Stimulated activated CD8-positive, alpha-beta memory T cell treated with anti-CD3 and anti-CD28 coated beads, Interleukin-15, amount 100 ng/mL, for 48 hours (primary cell): ENCODE measurements at places on chromosomes 1 and 21.

- no peak for DNase-seq
Observed at GRCh38 chr1:212470059-212470458, 37.3 kb downstream of the NENF start.

DNA sequence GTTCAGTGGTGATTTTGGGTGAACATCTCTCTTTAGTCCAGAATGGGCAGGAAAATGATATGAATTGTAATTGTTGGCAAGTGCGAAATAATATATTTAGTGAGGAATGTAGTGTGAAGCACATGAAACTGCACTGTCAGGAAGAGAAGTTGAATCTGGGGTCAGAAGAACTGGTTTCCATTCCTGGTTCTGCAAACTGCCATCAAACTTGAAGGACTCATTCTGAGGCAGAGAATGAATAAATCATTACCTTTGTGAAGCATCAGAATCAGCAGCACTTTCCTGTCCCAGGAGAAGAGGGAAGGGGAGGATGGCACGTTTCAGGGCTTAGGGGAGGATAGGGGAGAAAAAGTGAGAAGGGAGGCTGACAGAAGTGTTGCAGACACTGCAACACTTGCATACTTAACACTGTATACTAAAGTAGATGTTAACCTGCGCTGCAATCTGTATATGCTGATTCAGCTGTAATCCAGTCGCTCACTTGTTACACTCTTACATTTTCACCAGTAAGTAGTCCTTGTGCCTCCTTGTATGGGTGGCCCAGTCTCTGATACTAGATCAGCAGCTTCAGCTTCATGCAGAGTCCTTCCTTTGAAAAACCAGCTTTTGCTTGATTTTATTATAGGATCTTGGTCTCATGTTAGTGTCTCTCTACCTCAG is 10.5 kb upstream of the RPTN start:
- no peak for DNase-seq

DNA sequence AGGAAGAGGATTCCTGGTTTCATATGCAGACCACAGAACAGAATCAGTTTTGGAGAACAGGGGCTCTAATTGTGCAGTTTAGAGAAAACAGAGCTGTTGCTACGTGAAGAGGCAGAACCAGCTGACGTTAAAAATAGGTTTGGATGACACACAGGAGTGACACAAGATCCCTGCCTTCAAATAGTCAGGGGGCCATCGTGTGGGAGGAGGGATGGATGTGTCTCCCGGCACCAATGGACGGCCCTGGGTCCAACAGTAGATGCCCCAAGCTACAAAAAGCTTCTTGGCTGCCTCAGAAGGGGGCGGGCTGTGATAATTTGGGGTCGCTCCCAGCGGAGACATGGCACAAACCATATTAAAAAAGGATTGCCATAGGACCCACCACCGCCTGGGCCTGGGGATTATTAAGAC is 87.8 kb downstream of the MRPL37 start:
- no peak for DNase-seq

DNA sequence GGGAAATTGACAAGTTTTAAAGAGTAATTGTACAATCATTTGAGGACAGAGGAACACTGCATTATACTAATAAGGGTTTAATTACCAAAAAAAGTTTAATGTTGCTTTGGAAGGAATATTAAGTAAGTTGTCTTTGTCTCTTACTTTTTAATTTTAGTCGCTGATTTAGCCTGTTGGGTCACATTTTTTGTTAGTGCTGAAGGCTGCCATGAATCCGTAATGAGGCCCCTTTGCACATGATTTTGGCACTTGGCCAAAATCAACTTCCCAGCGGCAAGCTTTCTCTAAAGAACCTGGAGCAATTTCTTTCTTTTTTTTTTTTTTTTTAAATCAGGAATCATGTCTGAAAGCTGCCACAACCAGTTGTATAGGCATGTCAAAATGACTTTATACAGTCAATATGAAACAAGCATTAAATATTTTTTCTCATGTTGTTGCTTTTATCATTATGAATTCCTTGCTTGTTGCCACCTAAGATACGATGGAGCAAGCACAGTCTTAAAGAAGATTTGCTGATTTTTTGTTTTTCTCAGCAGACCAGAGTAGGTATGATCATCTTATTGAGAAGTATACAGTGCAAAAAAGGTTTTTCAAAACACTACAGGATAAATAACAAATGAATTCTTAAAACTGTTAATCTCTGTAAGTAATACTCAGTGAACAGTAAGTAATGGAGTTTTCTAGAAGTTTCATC is 690.4 kb downstream of the USP25 start:
- no peak for DNase-seq

- no peak for DNase-seq
Observed at GRCh38 chr1:2561898-2562895, 6.0 kb downstream of the TNFRSF14 start.

- DNase-seq, result no peak
Observed at GRCh38 chr1:21254335-21254951, 35.8 kb downstream of the ECE1 start.

DNA sequence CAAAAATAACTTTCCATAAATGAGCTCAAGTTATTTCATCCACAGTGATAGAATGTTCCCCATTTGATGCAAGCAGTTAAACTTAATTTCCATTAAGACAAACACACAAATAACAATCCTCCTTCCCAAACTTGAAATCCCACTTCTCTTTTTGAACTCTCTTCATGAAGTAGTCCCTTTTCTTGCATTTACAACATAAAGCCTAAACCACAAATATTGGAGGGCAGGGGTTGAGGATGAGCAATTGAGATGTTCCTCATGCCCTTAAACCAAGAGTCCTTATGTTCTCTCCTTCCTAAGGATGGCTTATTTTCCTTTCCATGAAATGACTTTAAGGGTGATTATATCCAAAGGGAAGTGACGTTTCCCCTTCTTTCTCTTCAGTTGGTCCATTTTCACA is 228.8 kb downstream of the DISC1 start:
- DNase-seq, result no peak

- no peak for DNase-seq
Observed at GRCh38 chr1:7644961-7645750, 125.9 kb upstream of the VAMP3 start.

DNA sequence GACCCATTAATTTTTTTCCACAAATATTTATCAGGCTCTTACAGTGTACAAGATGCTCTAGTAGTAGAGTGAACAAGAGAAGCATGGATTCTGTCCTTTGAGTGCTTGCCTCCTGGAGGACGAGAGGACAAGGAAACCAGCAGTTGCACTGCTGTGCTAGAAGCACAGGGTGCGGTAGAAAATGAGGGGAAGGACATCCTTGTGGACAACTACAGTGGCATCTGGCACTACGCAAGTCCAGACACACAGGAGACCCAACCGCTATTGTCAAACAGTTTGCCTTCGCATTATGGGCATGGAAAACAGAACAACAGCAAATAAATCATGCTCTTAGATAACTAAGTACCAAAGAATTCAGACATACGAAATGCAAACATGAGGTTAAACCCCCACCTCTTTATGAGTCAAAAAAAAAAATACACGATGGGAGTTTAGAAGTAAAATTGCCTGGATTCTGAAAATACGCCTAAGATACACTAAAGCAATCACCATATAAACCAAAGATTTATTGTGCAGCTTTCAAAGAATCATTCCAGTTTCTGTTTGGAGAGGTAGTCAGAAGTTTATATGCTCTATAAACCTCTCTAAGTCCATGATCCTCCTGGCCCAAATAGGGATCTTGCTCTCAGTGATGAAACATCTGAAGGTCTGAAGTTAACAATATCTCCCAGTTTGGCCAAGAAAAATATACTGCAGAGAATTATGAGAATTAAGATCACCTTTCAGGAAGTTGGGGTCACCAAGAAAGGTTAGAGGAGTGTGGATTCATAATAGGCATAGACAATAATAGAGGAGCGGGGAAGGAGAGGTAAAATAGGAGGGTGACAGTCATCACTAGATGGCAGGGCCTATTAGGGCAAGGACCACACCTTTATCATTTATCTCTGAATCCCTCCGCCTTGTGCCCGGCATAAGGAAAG is 307.8 kb downstream of the NFIA start:
- DNase-seq, result no peak

DNA sequence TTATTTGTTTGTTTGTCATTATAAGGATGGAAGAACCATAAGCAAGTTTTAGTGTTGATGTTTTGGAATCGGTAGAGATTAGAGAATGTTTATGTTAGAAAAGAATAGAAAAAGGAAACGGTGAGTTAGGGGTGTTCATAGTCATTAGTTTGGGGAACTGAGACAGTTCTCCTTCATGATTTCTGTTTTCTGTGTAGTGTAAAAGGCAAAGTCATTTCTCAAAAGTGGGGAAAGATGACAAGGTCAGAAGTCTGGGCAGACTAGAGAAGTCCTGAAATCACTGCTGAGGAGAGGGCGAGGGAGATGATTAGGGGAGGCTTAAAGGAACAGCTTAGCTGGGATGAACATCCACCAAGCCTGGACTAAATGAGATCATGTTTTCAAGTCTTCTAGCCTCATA is 498.9 kb downstream of the TTLL7 start:
- DNase-seq, result no peak

- DNase-seq, result no peak
Observed at GRCh38 chr1:197763307-197763706, 12.0 kb downstream of the DENND1B start.

DNA sequence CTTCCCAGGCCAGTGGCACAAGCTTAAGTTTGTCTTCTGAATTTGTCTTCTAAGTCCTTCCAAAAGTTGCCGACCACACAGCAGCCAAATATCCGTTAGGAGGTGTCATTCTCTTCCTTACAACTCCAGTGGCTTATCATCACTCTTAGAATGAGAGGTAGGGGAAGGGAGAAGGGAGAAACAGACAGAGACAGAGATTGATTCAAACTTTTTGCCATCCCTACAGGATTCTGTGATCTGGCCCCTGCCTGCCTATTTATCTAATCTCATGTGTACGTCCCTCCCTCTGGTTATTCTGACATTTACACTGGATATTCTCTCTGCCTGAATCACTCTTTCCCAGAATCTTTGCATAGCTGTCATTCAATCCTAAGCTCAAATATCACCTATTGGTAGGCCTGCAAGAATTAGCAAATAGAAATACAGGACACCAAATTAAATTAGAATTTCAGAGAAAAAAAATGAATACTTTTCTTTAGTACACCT is 488 bp upstream of the GNL2 start:
- DNase-seq, result no peak

DNA sequence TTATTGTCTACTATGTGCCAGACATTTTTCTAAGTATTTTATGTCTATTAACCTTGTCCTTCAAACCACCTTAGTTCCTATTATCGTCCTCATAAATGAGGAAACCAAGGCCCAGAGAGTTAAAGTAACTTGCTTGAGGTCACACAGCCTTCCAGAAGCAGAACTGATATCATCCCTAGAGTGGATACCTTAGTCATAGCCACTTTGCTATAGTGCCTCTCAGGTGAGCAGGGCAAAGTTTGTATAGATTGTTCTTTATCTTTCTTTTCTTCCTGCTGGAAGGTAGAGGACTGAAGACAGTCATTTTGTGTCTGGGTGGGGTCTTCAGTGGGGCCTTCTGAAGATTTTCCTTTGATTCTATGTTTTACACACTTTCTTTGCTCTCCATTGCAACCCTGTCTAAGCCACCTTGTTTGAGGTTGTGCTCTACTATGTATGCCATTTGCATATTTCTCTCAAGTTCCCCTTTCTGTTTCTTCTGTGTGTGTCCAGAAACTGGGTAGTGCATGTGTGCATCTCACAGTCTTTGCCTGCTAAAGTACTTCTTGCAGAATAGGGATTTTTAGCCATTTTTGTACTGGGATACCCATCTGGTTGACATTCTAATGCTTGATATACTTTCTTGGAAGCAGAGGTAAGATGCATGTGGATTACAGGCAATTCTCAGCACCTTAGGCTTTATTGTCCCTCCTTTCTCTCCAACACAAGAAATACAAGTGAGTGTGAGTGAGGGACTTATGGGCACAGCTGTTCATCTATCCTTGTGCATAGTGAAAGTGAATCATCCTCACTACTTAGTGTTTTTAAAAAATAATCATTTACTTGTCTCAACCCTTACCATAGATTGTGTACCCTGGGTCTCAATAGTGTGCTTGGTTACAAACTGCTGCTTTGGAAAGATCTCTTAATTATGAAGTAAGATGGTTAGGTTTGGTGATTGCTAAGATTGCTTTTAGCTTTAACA is 207.6 kb upstream of the HMCN1 start:
- no peak for DNase-seq

DNA sequence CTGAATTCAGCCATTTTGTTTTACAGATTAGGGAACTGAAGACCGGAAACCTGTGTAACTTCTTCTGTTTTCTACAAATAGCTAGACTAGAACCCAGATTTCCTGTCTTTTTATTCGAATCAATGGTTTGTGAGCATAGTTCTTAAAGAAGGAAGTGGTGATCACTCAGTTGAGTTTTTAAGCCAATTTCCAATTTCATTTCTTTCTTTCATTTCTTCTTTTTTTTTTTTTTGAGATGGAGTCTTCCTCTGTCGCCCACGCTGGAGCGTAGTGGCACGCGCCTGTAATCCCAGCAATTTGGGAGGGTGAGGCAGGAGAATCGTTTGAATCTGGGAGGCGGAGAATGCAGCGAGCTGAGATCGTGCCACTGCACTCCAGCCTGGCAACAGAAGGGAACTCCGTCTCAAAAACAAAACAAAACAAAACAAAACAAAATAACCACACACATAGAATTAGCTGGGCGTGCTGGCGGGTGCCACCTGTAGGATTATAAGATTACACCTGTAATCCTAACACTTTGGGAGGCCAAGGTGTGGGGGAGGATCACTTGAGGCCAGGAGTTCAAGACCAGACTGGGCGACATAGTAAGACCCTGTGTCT is 3.0 kb upstream of the MDM4 start:
- no peak for DNase-seq

- DNase-seq, result no peak
Observed at GRCh38 chr1:43238085-43238484, 31.7 kb upstream of the TMEM125 start.

GRCh38 chr1:167452483-167452882 is 65.8 kb downstream of the CD247 start:
- DNase-seq, result no peak

- DNase-seq, result no peak
Observed at GRCh38 chr1:44263568-44264450, 50.5 kb downstream of the DMAP1 start.

GRCh38 chr21:20645344-20645743 is 352.9 kb upstream of the NCAM2 start:
- no peak for DNase-seq

DNA sequence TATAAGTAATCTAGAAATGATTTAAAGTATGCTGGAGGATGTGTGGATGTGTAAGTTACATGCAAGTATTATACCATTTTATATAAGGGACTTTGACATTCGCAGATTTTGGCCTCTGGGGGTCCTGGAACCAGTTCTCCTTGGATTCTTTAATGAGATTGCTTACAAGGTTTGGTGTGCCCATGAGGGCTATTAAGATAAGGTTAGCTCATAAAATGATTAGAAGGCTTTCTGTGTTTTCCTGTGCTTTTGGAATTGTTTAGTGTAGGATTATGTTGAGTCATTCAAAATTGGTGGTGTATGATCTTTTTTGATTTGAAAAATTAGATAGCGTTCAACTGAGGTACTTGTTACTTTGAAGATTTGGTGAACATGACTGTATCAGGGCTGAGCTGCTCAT is 5.6 kb downstream of the USP25 start:
- no peak for DNase-seq

- no peak for DNase-seq
Observed at GRCh38 chr1:110522560-110522959, 3.6 kb upstream of the KCNA10 start.

GRCh38 chr1:59238333-59238934 is 58.5 kb upstream of the FGGY start:
- no peak for DNase-seq

- DNase-seq, result no peak
Observed at GRCh38 chr1:58468612-58469011, 77.9 kb downstream of the OMA1 start.
